NCI-H2029 (cell line): ENCODE measurements at places on chromosomes 2 and 18.

- DNase-seq, result no peak
These were observed 26.7 kb downstream of the AGPS start for GRCh38 chr2:177419274-177419673.

GRCh38 chr2:201733544-201733943 lies 35.1 kb upstream of the MPP4 start:
- DNase-seq, result no peak

DNA sequence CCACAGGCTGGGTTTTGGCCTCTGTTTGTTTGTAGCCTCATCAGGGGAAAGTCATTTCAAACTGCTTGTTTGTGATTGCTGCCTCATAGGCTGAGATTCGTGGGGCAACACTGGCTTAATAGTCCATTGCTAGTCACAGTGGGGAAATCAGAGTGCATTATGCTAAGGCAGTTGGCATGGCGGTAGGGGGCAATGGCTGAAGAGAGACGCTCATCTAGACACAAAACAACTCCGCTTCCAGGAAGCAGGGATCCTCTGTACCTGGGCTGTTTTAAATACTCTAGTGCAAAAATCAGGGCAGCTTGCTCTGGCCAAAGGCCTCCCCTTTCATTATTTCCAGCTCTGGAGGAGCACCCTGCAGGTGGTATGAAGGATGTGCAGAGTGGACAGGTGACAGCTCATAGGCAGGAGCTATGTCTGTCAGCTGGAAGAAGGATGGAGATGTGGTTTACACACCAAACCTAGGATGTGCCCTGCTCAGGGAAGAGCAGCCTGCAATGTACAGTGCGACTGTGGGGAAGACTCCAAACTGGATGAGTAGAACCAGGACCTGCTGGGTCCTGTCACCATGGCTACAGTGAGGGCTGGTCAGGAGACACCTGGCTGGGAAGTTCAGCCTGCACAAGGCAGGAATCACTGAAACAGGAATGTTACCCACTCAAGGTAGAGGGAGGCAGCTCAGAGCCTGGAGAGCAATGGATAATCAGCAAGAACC lies 234.3 kb downstream of the CLIP4 start:
- no peak for DNase-seq

DNA sequence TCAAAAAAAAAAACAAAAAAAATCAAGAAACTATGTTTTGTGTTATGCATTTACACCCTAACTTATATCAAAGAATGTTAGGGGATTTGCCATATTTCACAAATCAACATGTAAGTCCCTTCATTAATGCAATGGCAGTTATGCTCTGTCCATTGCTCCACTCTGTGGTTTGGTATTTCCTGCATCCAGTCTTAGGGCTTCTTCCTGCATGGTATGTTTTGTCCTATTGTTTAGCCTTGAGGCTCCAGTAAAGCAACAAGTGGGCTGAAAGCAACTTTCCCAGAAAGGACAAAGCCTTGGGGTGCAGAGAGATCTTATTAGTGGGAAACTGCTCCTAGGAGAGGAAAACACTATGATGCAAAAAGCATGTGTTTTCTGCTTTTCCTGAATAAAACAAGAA lies 474.1 kb downstream of the IRS1 start:
- DNase-seq, result no peak

GRCh38 chr2:43854671-43855070 lies 15.9 kb downstream of the ABCG8 start:
- DNase-seq, result no peak

DNA sequence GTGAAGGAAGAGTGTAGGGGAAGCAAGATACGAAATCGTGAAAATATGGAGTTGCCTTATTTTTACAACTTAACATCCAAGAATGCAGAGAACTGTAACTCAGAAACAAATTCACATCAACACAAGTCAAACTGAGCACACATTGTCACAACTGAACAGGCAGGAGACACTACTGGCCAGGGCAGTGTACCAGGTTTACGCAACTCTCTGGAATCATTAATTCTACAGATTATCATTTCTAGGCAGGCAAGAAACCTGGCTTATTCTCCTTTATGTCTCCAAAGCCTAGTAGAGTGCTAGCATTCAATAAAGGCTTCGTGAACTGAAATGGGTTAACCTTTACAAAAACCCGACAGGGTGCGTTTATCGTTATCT lies 584 bp downstream of the COA5 start:
- DNase-seq, result no peak
